ENCODE measurements at places on chromosomes 1 and 21.

- peak; percentile 82 for DNase-seq
Observed at GRCh38 chr1:39491146-39491921, at the start of gene BMP8A. Gene BMP8A, plus strand, starts transcription at chr1:39491636. Its CDS starts 356 bp downstream, at chr1:39491992.

- DNase-seq, result no peak
Observed at GRCh38 chr1:17229379-17229778, 19.5 kb upstream of the PADI3 start.

DNA sequence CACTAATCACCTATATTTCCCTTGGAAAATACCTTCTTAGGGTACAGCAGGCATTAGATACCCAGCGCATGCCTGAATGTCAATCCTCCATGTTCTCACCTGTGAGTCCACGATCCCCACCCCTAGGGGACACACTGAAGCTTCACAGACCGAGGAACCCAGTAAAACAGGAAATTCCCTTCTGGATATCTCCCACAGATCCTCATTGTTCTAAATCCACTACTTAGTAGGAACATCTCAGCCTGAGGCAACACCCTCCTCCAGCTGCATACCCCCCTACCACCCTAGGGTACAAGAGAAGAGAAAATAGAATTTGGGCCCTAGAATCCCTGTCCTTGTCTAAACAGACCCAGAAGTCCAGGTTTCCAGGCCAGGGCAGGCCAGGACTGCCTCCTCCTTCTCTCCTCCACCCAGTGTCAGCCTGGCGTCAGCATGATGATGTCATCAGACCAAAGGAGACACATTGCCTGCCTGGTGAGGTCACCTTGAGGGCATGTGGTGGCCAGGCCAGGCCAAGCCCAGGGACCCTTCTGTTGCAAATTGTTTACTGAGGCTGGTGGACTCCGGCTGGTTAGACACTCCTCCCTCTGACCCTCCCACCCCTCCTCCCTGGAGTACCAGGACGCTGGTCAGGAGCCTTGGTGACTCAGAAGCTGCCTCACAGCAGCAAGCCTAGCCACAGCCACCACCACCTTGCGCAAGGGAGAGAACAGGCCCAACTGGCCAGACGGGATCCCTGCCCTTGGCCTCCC, 6.2 kb downstream of the NECTIN4 start:
- peak; percentile 96 for DNase-seq

DNA sequence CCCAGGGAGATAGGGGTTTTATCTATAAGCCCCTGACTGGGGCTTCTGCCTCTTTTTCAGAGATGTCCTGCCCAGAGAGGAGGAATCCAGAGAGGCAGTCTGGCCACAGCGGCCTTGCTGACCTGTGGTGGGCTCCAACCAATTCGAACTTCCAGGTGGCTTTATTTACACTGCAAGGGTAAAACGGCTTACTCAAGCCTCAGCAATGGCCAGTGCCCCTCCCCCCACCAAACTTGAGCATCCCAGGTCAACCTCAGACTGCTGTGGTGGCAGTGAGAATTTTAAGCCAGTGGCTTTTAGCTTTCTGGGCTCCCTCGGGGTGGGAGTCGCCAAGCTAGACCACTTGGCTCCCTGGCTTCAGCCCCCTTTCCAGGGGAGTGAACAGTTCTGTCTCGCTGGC, 384.0 kb upstream of the BEND5 start:
- DNase-seq, result no peak

GRCh38 chr1:218571491-218571890, 226.4 kb downstream of the TGFB2 start:
- DNase-seq, result no peak

- DNase-seq, result no peak
Observed at GRCh38 chr1:48718705-48719104, 58.0 kb downstream of the BEND5 start.

GRCh38 chr1:207474210-207474609, 20.1 kb downstream of the CR2 start:
- no peak for DNase-seq

- peak; percentile 84 for DNase-seq
Observed at GRCh38 chr21:29164323-29164942, 34.0 kb downstream of the MAP3K7CL start.

DNA sequence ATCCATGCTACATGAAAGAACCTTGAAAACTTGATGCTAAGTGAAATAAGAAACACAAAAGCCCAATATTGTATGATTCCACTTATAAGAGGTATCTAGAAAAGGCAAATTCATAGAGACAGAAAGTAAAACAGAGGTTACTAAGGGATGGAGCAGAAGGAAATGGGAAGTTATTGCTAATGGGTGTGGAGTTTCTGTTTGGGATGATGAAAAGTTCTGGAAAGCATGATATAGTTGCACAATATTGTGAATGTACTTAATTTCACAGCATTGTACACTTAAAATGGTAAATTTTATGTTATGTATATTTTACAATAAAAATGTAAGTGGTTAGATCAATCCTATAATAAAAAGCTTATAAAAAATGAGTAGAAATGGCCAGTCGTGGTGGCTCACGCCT, 1.6 kb upstream of the NECAP2 start:
- peak; percentile 22 for DNase-seq

DNA sequence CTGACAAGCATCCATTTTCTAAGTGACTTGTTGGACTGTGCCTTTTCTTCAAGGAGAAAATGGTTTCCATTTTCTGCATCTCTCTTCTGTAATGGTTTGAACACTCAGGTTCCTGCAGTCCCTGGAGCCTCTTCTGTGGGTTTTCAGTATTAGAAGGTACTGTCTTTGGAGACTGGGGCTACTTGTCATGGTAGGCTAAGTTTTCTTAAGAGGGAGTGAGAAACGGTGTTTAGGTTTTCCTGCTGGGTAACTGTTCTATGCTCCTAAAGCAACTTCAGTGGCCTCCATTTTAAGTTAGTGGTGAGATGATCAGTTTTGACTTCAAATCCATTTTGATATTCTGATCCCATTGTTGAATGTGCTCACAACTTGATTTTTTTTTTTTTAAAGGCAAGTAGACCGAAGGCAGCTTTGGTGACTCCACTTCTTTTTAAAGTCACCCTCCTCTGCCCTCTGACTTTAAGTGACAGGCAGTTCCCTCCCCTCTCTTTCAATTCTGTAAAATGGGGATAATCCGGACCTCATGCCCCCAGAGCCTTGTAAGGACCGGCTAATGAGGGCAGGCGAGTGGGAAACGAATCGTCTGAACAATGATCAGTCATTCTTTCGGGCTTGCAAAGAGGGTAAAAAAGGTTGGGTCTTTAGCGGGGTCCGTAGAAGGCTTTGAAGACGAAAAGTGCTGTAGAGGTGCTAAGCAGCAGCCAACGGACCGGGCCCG, 1.0 kb upstream of the ARID1A start:
- peak; percentile 14 for DNase-seq

GRCh38 chr1:9852410-9853248, 28.9 kb upstream of the CLSTN1 start:
- peak; percentile 43 for DNase-seq

- DNase-seq, result no peak
Observed at GRCh38 chr1:185739967-185740366, 5.8 kb downstream of the HMCN1 start.

DNA sequence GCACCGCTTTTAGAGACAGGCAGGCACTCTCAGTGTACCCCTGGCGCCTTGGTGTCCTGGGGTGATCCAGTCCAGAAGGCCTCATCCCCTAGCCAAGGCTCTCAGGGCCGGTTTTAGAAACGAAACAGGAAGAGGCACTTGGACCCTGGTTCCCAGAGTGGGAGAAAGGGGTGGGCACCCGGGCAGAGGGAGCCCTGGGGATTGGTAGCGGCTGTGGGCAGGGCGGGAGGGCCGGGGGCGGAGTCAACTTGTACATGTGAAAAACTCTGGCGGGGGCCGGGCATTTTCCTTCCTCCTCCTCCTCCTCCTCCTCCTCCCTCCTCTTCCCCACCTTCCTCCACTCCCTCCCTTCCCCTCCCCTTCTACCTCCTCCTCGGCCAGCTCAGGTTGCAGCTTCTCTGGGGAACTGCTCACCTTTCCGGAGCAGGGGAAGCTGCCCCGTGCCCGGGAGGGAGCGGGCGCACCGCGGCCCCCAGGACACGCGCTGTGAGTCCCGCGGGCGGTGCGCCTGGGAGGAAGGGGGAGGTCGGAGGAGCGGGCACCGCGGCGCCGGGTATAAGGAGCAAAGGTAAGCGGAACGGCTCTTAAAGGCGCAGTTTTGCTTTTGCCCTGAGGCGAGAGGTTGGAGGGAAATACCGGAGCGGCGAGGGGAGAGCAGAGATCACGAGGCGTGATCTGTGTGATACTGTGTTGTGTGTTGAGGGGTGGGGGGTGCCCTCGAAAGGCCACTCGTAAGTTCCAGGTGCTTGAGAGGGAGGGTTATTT, at the start of gene CDK18:
TSS of gene CDK18 (plus strand) at position 359 of the 765 bp plus-strand sequence. CDS start 18,499 bp downstream, outside the sequence.
- DNase-seq, result peak; percentile 79

DNA sequence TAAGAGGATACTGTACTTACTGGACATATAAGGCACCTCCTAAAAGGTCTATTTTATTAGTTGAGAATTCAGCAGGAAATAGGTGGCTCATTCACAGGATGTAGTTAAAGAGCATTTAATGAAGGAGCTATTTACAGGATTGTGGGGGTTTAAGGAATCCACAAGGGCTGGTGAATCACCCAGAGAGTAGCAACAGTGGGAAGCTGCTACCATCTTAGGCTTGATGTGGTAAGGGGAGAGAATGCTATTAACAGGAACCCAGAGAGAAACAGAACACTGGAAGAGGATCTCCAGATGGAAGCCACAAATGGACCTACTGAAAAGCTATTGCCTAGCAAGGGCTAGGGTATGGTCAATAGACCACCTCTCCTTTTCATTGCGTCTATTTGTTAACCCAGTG, 52.0 kb upstream of the COL11A1 start:
- DNase-seq, result no peak

- no peak for DNase-seq
Observed at GRCh38 chr1:226104671-226105121, 42.2 kb downstream of the H3-3A start.

DNA sequence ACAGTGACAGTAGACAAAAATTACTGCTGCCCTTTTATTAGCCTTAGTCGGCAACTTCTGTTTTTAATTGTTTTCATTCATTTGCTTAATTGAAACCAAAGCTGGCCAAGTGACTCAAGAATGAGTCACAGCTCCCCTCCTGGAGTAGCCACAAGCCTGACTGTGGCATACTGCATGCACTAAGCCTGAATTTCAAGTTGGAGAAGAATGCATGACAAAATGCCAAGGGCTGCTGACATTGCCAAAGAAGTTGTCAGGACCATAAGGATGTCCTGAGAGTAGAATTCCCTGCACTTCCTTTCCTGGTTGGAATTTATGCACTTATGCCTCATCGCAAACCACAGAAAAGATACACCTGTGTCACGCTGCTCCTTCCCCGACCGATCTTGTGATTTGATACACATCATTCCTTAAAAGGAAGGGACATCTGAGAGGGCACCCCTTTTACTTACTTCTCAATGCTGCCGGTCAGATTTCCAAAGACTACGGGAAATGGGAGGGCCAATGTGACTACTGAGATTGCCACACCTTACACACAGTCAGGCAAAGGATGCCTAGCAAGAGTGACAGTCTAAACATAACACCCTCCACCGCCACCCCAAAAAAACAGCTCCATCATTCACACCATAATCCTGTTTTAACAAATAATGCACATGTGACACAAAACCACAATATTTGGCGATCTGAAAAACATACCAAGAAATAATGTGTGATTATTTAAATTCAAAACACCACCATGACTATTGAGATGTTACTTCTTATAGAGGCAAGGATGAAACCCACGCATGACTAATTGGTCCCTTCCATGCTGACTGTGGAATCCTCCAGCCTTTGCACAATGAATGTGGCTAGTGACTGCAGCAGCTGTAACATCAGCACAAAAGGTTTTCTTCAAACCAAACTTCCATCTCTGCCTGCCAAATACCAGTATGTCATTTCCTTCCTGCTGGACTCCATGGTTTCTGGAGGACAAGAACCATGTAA, 28.2 kb downstream of the VAV3 start:
- DNase-seq, result peak; percentile 83

DNA sequence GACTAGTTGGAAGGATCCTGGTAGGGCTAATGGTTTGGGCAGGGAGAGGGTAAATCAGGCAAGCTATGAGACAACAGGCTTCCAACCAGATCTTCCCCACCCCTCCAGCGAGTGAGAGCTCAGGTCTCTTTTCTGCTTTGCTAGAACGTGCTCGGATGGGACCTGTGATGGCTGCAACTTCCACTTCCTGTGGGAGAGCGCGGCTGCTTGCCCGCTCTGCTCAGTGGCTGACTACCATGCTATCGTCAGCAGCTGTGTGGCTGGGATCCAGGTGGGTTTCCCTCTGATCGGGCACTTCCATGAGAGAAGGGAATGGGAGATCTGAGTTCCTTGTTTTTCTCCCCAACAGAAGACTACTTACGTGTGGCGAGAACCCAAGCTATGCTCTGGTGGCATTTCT, 14.0 kb upstream of the SARS1 start:
- DNase-seq, result peak; percentile 46

DNA sequence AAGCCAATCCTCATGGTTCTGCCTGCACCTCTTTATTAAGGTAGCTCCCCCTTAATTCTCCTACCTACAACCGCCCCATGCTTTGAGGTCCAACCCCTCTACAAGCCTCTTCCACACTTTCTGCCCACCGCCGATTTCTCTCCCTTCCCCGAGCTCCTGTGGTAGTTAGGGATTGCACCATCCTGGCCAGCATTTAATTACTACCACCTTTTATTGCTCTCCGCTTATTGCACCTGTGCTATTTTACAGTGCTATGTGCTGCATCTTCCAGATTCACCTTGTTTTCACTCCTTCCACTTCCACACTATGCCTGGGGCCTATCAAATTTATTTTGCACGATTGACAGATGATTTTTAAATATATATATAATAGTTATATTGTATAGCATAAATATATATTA, 29.3 kb upstream of the DNAJC11 start:
- DNase-seq, result no peak

DNA sequence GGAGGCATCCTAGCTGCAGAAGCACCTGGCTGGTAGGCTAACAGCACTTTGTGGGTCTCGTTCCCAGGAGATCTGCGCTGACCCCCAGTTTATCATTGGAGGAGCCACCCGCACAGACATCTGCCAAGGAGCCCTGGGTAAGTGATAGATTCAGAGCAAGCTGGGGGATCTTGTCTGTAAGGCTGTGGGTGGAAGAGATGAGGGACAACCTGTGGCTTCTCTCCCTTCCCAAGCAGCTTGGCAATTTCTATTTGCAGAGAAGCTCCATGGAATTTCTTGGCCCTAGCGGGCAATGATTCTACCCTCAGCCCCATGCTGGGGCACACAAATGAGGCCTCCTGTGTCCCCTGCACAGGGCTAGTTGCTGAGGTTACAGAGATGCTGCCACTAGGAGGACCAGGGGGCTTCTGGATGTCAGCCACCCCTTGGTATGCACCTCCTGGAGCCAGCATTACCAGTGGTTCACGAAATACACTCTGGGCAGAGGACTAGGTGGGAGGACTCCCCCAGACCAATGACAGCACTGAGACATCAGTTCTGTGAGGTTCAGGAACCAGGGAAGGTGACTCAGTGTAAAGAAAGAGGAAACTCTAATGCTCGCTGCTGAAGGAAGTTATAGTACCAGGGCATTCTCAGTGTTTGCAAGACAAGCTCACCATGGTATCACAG, 5.5 kb downstream of the CAPN2 start:
- peak; percentile 89 for DNase-seq
